Stimulated activated naive CD8-positive, alpha-beta T cell treated with anti-CD3 and anti-CD28 coated beads, Interleukin-15, amount 100 ng/mL, for 72 hours (primary cell): ENCODE measurements at places on chromosomes 7 and 10.

- DNase-seq: no peak
Observed at GRCh38 chr10:101772895-101773761, 2.8 kb downstream of the FGF8 start.

DNA sequence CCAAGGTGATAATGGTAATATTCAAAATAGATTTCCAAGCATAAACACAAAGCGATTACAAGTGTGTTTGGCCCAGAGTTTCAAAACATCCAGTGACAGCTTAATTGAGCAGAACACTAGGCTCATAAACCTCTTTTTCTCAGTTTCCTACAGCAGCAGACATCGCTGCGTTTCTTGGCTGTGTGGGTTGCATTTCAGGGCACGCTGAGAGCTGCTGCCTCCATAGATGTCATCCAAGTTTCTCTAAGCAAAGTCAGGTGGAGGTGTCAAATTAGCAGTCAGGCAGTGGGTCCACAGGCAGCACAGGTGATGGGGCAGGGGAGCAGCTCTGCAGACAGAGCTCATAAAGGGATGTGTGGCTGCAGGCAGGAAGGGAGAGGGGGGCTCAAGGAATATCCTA is 50.5 kb upstream of the COL13A1 start:
- DNase-seq: no peak

DNA sequence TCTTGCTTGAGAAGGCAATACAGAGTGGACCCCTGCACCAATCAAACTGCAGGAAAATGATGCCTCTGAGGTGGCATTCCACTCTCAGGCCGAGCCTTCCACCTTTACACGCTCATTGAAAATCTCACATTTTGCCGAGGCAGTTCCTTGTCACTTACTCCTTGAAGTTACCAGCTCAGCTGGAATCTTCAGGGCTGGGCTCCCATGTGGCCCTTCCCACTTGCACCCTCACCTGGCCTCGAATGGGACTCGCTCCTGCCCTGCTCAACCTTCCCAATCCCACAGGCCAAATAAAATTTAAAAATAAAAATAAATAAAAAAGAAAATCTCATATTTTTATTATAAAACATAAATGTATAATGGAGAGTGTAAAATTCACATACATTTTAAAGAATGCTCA is 790.7 kb upstream of the COBL start:
- no peak for DNase-seq

DNA sequence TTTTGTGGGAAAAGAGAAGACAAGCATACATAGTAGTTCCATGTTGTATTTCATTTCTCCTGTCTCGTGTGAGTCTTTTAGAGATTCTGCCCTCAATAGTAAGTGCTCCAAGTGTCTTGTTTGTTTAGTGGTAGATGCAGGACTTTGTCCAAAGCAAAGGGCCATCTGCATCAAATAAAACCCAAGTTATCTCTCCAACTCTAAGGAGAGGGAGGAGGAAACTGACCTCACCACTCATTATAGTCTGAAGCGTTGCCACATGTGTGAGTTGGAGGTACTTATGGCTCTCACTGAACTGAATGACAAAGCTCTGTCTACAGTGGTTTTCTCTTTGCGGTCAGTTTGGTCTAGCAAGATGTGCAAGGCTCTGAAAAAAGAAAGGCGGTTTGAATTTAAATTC is 272.6 kb downstream of the DOCK4 start:
- no peak for DNase-seq

GRCh38 chr10:117411479-117412399 is 36.5 kb upstream of the PDZD8 start:
- DNase-seq: no peak

DNA sequence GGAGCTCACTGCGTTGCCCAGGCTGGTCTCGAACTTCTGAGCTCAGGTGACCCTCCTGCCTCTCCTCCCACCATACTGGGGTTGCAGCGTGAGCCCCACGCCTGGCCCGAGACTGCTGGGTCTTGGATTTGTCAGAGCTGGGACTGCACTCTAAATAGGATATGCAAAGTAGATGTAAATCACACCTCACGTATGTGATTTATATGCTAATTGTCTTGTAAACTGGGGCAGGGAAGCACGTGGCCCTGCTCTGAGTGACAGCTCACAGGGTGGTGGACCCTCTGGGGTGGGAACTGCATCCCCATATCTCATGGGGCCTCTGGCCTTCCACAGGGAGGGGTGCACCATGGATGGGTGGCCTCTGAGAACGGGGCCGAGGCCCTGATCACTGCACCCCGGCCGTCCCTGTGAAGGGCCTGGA is 34.1 kb downstream of the GET4 start:
- no peak for DNase-seq

- no peak for DNase-seq
Observed at GRCh38 chr10:87861566-87861952, 1.8 kb downstream of the KLLN start.

- DNase-seq: no peak
Observed at GRCh38 chr7:33444511-33444910, 315.1 kb downstream of the BBS9 start.

DNA sequence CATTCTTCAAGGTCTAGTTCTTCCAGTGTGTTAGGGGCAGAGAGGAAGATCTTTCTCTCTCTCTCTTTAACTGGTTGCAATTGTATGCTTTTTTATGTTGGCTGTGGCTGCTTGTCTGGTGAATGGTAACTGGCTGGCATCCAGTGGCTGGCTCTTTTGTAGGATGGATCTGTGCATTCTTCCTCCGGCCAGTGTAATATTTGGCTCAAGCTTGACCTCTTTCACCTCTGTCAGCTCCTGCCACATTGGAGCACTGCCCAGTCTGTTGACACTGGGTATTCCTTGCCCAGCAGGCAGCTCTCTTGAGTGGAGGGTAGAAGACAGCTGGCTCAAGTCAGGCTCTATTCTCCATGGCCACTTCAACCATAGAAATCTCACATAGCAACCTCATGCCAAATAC is 528.3 kb downstream of the PHTF2 start:
- no peak for DNase-seq

- no peak for DNase-seq
Observed at GRCh38 chr10:88755753-88756152, 4.1 kb upstream of the LIPN start.

DNA sequence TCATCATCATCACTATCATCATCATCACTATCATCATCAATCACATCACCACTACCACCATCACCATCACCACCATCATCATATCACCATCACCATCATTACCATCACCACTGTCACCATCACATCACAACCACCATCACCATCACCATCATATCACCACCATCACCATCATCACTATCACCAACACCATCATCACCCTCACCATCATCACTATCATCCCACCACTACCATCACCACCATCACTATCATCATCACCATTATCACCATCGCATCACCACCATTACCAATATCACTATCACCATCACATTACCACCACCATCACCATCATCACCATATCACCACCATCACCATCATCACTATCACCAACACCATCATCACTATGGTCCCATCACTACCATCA is 539.1 kb downstream of the PTPRN2 start:
- no peak for DNase-seq

- no peak for DNase-seq
Observed at GRCh38 chr7:985915-986741, 3.1 kb downstream of the CYP2W1 start.

- DNase-seq: no peak
Observed at GRCh38 chr7:132343199-132343598, 233.1 kb downstream of the PLXNA4 start.

- no peak for DNase-seq
Observed at GRCh38 chr10:102109166-102110116, 10.7 kb downstream of the LDB1 start.

DNA sequence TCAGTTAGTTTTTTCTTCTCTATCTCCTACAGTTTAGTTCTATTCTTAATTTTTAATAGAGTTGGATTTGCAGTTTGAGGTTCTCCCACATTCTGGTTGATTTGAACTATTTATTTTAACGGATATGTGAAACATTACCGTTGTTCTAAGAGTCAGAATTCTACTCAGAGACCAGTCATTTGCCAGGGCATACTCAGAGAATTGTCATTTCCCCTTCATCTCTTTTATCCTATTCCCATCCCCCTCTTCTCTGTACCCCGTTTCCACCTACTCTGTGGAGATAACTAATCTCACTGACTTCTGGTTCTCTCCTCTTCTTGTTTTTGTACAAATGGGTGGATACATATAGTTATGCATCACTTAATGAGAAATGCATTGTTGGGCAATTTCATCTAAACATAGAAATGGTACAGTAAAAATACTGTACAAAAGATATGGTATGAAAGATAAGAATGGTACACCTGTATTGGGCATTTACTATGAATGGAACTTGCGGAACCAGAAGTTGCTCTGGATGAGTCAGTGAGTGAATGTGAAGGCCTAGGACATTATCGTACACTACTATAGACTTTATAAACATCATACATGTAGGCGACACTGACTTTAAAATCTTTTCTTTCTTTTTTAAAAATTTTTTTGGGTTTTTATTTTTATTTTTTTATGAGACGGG is 53.1 kb downstream of the INPP5F start:
- DNase-seq: no peak

DNA sequence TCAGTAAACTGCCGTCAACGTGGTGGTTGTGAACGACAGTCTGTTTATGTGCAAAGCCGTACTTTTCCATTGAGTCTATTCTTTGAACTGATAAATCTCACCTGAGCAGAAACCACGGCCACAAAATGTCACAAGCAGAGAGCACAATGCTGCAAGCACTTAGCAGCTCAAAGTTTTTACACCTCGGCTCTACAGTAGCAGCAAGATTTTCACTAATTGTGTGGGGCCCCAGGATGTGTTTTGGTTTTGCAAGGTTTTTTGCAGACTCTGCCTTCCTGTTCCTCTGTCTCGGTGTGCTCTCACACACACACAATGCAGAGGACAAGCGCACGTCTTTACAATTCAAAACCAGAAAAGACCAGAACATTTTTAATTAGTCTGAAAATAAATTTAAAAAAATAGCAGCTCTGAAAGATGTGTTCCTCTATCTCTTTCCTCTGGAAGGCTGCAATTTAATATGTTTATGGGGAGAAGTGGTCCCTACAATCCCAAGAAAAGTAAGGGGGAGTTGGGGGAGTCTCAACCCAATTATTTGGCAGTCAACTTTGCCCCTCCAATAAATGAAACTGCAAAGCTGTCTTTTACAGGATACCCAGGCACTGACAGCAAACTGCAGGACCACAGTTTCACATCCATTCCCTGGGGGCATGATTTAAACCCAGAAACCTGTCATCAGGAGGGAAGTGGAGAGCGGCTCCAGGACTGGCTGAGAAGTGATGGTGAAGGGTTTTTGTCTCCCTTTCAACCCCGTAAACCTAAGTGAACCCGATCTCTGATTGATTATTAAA is 73.8 kb upstream of the SFMBT2 start:
- peak; percentile 62 for DNase-seq

DNA sequence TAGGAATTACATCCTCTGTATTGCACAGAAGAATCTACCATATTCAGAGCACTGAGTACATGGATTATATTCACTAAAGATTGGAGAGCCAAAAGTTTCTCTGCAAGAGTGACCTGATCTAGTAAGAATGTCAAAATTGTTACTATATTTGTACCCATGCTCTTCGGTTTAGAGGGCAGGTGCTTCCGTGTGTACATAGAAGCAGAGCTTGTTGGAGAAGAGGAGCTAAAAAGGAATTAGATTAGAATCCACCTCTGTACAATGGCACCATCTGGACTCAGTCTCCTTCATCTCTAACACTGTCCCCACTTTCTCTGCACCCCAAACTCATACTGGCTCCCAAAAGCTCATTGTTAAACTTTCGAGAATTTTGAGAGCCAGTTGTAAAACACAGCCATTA is 8.3 kb downstream of the CALD1 start:
- DNase-seq: no peak

GRCh38 chr7:69211739-69212138 is 386.5 kb upstream of the AUTS2 start:
- no peak for DNase-seq

GRCh38 chr10:98388101-98388655 is 26.8 kb downstream of the PYROXD2 start:
- DNase-seq: no peak

DNA sequence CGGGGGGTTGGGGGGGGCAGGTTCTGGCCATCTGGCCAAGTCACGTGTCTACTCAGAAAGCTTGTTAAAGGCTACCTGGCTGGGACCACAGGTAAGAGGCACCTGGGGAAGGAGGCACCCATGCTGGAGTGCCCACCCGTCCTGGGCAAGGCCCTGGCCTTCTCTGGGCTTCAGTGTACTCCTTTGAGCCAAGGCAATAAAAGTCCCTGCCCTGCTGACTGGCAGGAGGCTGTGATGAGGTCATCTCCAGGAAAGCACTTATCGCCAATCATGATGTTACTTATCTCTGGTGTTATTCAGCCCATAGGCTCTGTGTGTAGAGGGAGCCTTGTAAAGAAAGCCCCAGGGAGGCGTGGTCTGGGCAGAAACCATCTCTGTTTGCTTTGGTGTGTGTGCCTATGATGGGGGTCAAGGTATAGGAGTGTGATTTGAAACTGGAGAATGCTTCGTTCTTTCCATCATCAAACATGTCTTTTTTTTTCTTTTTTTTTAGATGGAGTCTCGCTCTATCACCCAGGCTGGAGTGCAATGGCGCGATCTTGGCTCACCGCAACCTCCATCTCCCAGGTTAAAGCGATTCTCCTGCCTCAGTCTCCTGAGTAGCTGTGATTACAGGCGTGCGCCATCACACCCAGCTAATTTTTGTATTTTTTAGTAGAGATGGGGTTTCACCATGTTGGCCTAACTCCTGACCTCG is 2.5 kb upstream of the CLDN4 start:
- DNase-seq: no peak

DNA sequence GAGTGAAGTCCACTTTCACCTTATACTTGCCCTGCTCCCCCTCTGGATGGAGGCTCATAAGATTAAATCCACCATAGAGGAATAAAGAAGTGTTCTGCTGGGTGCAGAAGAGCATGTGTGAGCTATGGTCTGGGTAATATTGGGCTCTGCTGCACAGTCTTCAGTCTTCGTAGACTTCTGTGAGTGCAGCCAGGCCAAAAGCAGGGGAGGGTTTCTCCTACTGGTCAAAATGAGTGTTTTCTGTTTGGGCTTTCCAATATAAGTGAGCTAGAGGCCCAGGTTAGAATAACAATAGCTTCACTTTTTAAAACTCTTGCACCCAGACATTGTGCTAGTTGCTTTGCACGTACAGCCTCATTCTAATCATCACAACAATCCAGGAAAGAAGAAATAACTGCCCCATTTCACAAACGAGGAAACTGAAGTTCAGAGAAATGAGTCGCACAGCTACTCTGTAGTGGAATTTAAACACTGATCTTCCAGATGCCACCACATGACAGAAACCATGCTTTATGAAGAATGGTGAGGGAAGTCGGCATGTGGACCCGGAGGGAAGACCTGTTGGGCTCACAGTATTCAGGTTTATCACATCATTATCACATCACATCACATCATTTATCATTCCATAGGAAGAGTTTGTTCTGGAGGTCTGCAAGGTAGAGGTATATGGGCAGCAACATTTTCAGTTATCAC is 23.8 kb upstream of the MSMB start:
- no peak for DNase-seq

DNA sequence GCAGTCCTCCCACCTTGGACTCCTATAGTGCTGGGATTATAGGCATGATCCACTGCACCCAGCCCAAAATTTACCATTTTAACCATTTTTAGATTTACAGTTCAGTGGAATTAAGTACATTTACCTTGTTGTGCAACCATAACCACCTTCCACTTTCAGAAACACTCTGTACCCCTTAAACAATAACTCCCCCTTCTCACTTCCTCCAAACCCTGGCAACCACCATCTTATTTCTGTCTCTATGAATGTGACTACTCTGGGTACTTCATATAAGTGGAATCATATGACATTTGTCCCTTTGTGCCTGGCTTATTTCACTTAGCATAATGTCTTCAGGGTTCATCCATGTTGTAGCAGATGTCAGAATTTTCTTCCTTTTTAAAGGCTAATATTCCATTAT is 33.6 kb downstream of the SUFU start:
- no peak for DNase-seq

GRCh38 chr7:3722396-3722922 is 421.4 kb downstream of the SDK1 start:
- DNase-seq: peak; percentile 55
